ENCODE measurements at places on chromosomes 2 and 18.

- no peak for DNase-seq
Observed at GRCh38 chr2:218236829-218237228, 19.8 kb downstream of the ARPC2 start.

- no peak for DNase-seq
Observed at GRCh38 chr2:196977507-196977906, 51.0 kb upstream of the PGAP1 start.

DNA sequence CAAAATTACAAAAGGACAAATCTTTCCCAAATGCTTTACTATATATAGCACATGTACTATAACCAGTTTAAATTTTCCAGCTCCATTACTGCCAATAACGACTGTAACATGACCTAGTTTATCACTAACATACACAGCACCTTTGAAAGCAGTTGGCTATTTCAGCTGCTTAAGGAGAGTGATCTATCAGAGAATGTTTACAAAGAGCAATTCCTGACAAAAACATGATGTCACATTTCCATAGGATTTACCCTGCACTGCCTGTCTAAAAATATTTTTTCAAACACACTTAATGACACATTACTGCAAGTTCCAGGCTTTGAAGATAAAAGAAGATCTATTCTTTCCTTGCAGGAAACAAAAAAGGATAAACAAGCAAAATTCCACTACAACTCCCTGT is 40.6 kb downstream of the ZNF516 start:
- DNase-seq = no peak

GRCh38 chr2:10908195-10908594 is 3.5 kb upstream of the KCNF1 start:
- DNase-seq = no peak

DNA sequence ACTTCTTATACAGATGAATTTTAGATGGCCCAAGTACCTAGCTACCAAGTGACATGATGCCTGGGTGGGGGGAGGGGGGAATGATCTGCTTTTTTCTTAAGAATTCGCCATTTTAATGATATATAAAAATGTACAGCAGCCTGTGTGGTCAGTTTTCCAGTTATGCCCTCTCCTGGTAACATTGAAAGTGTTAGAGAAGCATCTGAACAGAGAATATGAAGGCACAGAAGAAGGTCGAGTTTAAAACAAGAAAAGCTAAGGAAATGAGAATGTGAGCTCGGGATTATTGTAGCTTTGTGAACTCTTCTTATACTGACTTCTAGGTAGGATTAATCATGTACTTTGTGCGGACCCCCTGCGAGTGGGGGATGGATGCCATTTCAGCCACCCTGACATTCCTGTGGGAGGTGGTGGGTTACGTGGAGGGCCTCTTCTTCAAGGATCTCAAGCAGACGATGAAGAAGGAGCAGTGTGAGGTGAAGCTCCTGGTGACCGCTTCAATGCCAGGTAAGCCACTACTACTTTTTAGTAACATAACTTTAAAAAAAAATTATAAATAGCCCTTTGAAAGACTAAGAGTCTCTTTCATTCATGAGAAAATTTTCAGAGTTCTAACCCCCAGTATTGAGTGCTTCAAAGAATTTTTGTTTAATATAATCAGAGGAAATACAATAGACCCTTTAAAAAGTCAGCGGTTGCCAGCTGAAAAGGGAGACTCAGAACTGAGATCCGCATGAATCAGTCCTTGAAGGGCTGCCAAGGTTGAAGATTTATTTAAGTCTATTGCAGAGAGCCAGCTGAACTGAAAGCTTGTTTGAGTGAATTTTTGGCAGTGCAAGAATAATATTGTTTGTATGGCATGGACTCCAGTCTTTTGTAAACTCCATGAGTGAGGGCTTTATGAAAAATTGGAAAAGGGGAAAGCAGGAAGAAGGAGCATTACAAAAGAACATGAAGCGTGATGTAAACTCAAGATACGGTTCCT is 68.6 kb upstream of the RPE start:
- DNase-seq = no peak

- DNase-seq = no peak
Observed at GRCh38 chr2:30877833-30878232, 70.6 kb upstream of the CAPN13 start.

DNA sequence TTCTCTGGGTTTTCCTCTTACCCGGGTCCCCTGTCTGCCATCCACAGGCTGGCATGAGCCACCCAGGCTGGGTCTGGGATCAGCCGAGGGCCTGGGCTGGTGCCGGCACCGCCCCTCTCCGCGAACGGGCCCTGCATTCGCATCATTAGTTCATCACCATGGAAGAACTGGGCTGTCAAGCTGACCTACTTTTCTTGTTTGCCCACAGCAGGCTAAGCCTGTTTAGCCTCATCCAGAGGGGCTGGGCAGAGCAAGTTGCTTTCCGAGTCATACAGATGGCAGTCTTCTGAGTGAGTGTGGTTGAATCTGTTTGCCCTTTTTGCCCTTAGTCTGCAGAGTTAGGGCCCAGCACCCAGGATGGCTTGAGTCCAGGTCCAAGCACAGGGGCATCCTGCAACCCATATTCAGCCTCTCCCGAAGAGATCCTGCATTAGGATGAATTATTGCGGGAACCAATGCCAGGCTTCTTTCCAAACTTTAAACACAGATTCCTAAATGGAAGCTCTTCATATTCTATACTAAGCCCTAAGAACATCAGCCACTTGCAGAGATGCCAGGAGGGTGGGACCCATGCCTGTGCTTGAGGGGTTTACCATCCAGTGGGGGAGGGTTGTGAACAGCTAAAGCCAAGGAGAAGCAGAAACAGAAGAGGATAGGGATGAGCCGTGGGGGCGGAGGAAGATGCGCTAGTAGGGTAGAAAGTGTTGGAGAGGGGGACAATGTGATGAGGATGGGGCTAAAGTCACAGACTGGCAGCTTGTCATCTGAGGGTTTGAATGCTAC is 68.0 kb downstream of the NPAS2 start:
- no peak for DNase-seq

DNA sequence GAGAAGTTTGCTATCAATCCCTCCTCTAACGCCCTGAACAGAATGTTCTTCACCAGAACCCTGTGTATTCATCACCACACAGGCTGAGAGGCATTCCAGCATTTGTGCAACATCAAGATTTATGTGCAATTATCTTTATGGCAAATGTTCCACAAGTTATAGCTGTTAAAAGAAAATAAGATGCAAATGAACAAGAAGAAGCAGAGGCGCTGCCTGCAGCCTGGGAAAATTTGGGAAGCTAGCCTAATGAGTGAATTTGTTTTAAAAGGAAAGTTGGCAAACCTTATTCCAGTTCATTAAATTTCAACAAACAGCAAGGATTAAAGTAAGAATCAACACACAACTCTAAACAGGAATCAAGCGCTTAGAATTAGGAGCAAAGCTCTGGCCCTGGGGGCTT is 5.3 kb downstream of the TPO start:
- DNase-seq = no peak

DNA sequence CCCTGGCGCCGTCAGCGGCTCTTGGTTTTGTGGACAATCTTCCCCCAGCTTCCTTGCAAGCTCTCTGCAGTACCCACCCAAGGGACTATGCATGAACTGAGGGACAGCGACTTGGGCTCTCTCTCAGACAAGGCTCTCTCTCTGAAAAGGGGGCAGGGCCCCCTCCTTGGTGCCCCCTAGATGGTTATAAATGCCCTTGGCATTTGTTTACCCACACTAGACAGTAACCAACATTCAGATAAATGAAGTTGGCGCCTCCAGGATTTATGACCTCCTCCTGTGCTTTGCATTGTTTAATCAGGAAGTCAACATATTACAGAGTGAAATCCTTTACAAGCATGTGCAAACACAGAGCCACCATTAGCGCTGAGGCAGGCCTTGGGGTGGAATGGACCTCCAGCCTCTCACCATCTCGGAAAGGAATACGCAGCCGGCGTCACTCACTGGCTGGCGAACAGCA is 547.4 kb upstream of the ID2 start:
- no peak for DNase-seq

DNA sequence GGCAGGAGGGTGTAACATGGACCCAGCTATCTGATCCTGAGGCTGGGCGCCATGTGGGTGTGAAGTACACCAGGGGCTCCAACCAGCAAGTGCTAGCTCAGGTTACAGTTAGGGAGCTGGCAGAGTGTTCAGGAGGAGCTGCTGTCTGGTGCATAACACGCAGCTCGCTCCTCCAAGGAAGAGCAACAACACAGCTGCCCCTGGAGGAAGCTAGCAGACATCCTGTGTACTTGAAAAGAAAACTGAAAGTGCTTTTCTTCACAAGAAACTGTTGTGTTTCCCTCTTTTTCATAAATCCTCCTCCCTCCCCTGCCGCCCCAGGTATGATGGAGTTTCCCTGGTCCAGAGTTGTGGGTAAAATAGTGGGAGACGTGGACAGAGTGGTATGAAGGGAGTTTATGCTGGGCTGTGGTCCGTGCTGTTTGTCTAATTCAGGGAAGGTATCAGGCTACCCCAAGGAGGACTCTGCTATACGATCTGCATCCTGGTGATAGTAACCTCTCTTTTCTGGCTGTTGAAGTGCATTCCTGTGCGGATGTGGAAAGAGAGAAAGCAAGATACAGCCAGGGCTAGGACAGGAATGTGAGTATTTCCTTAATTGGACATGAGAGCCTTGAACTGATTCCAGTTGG is 6.1 kb upstream of the LBH start:
- no peak for DNase-seq
